ENCODE measurements at places on chromosomes 7 and 10. TPM values are rescaled to one million over a fixed set of nuclear protein-coding genes. Genes with fewer than 3 reads are reported as not detected.

MYPN gene
- 0.17 TPM for total RNA-seq

BHLHA15 gene
- 0.94 TPM for total RNA-seq

ACTL6B gene
- total RNA-seq = not detected

TAS2R40 gene
- not detected for total RNA-seq

NAT16 gene
- total RNA-seq = not detected

FKBP6 gene
- total RNA-seq = not detected

TRIM50 gene
- total RNA-seq = 0.05 TPM

ZNF12 gene
- total RNA-seq = 15.8 TPM

CCL24 gene
- total RNA-seq = not detected

GRCh38 chr7:65609131-65609530 is 235.5 kb downstream of the ZNF92 start:
- DNase-seq = no peak

- DNase-seq = no peak
Measured at GRCh38 chr7:14583518-14583917, 319.0 kb downstream of the DGKB start.

GRCh38 chr10:97063983-97064837 is 121.5 kb downstream of the SLIT1 start:
- DNase-seq = no peak

DNA sequence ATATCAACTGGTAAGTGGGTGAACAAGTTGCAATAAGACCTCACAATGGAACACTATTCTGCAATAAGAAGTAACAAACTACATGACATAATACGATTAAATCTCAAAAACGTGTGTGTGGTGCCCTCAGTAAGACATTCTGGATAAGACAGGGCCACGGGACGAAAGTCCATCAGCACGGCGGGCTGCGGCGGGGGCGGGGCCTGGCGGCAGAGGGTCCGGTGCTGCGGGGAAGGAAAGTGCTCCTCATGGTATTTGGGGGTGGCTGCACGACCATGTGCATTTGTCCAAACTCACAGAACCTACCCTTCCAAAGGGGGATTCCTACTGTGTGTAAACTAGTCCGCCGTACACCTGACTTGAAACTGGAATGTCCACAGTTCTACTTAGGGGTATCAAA is 341.8 kb downstream of the TCERG1L start:
- DNase-seq = no peak

GRCh38 chr10:10730471-10731043 is 287.1 kb upstream of the CELF2 start:
- DNase-seq = no peak

DNA sequence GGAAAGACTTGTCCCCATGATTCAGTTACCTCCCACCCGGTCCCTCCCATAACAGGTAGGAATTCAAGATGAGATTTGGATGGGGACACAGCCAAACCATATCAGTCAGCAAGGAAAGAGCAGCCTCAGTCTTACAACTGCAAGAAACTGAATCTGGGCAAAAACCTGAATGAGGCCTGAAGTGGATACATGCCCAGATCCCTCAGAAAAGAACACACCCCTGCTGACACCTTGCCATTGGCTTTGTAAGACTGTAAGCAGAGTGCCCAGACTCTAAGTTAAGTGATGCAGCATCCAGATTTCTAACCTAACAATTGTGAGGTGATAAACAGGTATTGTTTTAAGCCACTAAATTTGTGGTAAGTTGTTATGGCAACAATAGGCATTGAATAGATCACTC is 670.8 kb downstream of the SORCS1 start:
- no peak for DNase-seq

DNA sequence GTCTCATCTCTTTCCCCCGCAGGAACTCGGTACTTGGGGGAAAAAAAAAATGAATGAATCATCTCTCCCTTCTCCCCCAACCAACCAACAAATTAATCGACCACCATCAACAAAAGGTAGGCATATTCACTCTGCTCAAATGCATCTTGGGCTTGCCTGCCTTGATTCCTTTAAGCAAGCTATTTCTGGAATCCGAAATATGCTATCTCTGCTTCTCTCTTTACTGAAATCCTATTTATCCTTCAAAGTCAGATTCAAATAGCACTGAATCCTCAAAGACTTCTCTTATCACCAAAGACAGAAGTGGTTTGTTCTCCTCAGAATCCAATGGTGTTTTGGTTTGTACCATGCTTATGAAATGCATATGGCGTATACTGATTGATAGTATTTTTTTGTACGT is 49.6 kb upstream of the TPK1 start:
- no peak for DNase-seq

Measured in renal cortical epithelial cell (primary cell).